KBM-7 (cell line): ENCODE measurements at places on chromosomes 12 and 14.

DNA sequence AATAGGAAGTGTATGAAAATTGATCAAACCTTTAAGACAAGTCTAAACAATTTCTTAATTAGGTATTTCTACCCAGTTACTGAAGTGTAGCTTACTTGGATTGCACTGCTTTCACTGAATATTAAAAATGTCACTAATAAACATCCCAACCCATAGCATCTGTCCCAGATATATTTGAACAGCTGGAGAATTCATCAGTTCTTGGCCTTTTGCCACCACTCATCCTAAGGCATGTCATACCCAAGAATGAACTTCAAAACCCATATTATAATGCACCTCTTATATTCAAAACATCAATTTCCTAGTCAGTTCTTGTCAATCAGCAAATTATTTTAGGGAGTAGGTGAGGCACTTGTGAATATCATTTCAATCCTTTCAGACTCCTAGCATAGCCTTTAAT lies 392.3 kb downstream of the PAWR start:
- DNase-seq = no peak

DNA sequence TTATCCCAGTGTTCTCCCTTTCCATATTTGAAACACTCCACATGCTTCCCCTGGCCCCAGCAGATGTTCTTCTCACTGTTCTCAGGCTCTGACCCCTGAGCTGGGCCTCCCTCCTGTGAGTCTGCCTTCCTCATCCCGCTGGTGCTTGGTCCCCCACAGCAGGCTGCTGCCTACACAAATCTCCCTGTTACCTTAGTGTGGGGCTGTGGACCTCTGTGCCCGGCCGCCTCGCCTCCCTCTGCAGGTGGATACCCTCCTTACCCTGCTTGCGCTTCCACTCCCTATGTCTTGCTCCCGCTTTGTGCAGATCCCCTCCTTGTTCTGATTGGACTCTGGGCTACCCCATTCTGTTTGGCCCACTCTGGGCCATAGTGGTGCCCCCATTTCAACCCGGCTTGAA lies 6.9 kb downstream of the DERA start:
- no peak for DNase-seq

GRCh38 chr12:65164774-65165173 lies 4.6 kb upstream of the LEMD3 start:
- DNase-seq = no peak

DNA sequence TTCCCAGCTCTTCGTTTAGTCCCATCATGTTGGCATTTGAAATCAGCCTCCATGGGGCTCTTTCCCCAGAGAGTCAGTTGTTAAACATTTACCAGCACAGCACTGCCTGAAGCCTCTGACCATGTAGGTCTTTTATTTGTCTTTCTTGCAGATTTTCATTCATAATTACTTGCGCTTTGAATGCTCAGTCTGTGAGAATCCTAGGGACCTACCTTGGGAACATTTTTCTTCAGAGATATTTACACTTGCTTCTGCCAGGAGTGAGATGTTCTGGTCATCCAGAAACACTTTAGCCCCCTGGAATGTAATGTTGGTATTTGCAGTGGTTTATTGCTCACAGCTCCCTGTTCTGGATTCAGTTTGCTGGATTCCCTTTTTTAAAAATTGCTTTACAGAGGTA lies 41.7 kb downstream of the RPH3A start:
- DNase-seq = no peak

GRCh38 chr12:104519190-104520019 lies 62.7 kb downstream of the CHST11 start:
- DNase-seq = peak; percentile 81

- DNase-seq = peak; percentile 63
These were observed 656 bp downstream of the RAB21 start for GRCh38 chr12:71755146-71755892.

DNA sequence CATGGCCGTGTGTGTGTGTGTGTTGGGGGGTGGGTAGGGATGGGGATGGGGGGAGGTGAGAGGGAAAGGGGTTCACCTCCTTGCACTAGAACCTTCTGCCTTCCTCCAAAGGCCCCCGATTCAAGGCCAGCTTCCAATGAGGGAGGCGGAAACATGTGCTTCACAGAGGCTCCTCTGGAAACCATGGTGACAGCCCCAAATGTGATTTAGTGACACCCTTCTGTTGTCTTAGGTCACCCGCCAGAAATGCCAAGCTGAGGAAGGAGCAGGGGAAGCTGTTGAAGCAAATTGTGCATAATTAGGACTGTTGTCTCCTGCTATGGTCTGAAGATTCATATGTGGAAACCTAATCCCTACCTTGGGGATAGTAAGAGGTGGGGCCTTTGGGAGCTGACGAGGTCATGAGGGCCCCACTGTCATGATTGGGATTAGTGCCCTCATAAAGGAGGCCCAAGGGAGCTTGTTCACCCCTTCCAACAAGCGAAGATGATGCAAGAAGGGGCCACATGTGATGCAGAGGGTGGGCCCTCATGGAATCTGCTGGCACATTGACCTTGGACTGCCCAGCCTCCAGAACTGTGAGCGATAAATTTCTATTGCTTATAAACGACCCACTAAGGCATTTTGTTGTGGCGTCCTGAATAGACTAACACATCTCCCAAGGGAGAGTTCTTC lies 95.2 kb downstream of the AACS start:
- DNase-seq = no peak

DNA sequence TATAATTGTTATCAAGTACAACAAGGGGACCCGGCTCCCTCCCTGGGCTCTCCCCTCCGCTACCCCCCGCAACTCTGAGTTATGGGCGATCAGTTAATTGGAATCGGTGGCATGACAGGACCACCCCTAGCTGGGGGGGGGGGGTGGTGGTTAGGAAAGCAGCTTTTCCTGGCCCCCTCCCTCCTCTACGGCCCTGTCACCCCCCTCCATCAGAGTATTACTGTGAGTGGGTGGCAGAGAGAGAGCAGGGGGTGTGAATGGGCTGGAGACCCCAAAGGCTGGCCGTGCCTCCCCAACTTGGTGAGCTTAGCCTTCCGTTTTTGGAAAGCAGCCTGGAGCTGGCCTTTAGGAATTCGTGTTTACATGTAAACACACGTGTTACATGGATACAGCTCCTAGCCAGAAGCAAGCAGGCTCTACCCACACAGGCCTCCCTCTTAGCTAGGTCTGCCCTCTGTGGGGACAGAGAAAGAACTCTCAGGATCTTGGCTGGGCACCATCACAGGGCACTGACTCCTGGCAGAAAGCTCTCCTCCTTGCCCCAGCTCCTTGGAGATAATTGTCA lies 1.1 kb upstream of the HOXC4 start:
- no peak for DNase-seq
